NCI-H2081 treated with DMSO at 0.1 percent for 48 hours (cell line): ENCODE measurements at places on chromosomes 5 and 9.
A peak's percentile ranks its signal among the peaks of the same experiment; 100 is the strongest.

- DNase-seq: no peak
These were observed 45.5 kb downstream of the RXRA start for GRCh38 chr9:134371731-134372130.

DNA sequence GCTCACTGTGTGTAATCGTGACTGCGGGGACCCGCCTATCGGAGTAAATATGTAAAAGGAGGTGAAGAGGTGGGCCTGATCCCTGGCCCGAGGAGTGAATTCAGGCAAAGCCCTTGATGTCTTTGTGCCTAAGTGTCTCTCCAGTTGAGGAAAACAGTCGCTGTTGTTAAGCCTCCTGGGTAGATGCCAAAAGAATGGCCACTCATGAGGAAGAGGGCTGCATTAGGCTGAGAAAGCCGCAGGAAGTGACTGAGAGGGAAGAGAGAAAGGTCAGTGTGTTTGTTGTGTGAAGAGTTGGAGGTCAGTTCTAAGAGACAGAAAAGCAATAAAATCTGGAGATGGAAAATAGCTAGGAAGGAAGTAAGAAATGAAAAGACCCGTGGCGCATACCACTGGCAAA lies 35.8 kb upstream of the PIP5K1B start:
- DNase-seq: no peak

DNA sequence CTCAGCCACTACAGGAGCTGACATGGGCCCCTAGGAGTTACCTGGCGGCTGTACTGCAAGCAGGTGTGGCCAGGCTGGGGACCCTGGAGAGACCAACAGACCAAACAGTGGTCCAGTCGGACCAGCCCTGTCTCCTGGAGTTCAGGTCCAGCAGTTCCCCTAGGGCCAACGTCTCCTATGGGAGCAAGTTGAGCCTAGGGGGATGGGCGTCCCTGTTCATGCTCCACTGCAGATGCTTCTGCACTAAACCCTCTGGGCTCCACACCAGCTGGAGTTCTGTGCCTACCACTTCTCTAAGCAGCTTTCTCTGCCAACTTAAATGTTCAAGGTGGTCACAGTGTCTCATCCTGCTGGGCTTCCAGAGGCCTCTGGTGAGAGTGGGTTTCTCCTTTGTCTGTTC lies 20.6 kb upstream of the OMD start:
- no peak for DNase-seq

DNA sequence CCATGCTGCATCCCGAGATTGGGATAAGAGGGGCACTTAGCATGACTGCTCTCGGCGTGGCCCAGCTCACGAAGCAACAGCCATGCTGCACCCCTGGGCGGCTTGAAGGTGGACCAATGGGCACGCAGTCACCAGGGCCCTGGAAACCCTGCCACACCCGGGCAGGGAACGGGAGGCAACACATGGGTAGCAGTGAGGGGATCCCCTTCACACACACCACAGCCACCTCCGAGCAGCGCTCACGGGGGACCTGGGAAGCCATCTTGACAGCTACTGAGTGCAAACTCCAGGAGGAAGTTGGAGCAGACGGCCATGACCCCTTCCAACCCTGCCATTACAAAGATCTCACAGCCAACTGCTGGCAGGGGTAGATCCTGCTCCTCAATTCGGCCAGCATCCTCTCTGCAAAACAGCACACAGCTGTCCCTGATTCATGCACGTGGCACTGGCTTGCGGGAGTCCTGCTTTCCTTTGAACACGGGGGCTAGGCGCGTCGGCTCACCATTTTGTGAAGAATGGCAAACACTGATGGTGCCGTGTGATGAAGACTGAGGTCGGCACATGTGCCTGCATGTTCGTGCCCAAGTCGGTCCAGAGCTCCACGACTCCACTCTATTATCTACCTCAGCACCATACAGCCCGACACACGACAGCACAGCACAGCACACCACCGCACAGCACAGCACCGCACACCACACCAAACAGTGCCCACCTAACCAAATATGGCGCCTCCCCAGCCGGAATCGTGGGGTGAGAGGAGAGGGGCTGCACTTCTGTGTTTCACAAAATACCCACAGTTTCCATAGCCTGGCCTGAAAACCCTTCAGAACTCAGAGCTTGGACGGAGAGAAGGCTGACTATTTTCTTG lies 5.0 kb downstream of the UBAC1 start:
- DNase-seq: no peak

- no peak for DNase-seq
These were observed 40.4 kb upstream of the CRB2 start for GRCh38 chr9:123315635-123316034.

DNA sequence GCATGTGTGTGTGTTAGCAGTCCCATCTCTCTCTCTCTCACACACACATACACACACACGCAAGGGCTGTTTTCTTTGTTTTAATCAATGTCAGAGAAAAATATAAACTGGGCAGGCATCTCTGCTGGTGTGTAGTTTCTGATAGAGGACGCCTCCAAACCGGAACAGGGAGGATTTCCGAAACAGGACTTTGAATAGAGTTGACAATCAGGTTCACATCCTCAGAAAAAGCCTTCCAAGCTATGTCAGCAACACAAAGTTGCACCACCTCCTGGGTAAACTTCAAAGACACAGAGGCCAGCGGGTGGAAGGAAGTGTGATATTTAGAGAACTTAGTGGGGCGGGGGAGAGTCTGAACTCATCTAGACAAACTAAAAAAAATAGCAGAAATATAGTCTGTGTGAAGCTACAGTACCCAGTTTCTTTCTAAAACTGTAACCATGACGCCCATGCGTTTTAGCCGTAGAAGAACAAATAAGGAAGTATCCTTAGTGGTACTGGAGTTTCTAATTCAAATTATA lies 1.2 kb downstream of the ST8SIA4 start:
- no peak for DNase-seq

DNA sequence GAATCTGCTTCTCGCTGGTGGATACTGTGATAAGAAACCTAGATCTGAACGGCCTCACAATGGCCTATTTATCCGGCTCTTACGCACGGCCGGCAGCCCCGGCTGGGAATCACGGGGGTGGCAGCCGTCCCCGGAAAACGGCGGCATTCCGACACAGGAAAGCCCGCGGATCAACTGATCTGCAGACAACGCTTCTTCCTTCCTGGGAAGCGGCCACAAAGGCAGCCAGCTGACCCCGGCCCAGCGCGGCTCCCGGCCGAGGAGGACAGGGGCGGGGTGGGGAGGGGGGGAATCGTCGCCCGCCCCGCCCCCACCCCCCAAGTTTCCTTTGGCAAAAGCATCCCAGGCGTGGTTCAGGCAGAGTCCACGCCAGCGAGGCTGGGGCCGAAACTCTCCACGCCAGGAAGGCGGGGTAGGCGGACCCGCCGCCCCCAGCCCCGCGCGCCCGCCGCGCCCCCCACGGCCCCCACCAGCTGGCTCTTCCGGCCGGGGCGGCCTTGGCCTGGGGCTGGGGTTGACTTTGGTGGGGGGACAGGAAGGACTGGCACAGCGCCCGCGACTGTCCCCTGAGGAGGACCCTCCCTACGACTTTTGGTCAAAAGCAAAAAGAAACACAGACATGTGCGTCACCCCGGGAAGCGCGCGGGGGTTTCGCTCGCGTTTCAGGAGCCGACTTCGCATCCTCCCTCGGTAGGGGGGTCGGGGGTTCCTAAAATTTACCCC lies 247.7 kb upstream of the ANKRD55 start:
- no peak for DNase-seq

GRCh38 chr9:75184471-75184870 lies 96.2 kb downstream of the OSTF1 start:
- DNase-seq: no peak

GRCh38 chr9:131464354-131465000 lies 38.2 kb upstream of the POMT1 start:
- DNase-seq: no peak

DNA sequence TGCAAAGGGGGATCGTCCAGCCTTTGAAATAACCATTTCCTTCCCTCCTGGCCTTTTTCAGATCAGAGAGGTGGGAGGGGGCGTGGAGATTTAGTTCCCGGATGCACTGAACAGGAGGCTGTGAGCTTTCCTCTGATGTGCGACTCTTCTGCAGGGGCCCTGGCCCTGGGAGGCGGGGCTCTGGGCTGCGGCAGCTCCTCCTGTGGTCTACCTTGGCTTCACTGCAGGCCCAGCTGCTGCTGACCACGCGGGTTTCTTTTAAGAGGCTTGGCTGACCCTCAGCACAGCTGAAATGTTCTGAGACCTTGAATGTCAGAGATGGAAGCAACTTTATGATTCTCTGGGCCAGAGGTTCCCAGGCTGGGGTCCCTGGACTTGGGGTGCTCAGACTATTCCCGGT lies 27.0 kb upstream of the COL15A1 start:
- no peak for DNase-seq

DNA sequence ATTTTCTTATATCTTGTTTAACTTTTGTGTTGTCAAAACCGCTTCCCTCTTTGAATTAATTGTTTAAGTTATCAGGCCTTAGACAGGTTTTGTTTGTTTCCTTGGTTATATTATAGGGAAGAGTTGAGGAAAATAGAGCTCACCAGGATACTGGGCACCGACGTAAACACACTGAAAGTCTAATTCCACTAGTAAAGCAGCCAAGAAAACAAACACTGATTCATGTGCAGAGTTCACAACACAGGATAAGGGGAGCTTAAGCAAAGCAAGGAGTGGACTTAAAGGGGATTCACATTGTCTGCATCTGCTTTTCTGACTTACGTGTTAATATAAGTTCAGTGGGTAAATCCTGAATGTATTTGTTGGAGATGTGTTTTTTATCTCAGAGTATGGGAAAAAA lies 139.0 kb upstream of the CDH6 start:
- no peak for DNase-seq

DNA sequence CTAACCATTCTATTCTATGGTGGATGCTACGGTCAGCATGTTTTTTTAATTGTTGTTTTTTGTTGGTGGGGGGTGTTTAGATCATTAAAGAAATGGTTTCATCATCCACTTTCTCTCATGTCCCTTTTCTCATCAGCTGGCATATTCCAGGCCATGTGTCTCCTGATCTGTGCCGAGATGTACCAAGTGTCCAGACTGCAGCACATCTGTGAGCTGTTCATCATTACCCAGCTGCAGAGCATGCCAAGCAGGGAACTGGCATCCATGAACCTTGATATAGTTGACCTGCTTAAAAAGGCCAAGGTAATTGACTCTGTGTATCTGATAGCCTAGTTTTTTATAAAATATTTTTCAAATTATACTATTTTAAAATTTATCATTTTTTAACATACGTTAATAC lies 38.9 kb downstream of the GLRX start:
- DNase-seq: no peak

- no peak for DNase-seq
These were observed 464.3 kb downstream of the GADD45G start for GRCh38 chr9:90069085-90069484.

GRCh38 chr5:88674356-88675167 lies 208.4 kb downstream of the MEF2C start:
- peak; percentile 62 for DNase-seq

DNA sequence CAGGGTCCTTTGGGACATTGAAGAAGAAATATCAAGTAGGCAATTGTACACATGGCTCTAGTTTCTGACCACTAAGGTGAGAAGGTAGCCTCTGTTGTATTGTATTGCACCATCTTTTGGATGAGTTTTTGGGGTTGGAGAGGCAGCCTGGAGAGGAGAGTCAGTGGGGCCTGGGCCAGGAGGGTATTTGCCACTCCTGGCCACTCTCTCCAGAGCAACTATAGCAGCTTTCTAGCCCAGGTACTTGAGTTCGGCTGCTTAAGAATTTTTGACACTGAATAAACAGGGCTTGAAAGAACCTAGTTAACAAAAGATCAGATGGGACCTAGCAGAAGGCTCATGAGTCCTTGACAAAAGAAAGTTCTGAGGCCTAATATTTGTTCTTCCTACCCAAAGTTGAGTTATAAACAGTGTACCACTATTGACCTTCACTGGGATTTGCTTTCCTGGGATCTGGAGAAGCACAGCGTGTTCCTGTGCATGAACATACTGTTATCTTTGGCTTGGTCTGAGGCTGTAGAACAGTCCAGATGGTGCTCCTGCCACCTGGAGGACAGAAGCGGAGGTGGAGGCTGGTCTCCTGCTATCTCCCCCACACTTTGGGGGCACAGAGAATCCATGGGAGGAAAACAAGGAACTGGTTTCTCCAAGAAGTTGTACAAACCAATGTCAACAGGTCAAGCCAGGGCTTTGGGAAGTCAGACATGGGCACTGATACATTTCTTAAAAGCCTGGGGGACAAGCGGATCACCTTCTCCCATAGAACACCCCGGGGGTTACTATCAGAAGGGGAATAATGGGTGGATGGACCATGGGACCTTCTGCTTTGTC lies 110.4 kb upstream of the LIFR start:
- no peak for DNase-seq

- no peak for DNase-seq
These were observed 178.2 kb upstream of the ATP10B start for GRCh38 chr5:161030229-161030628.

GRCh38 chr5:109857405-109858031 lies 167.8 kb downstream of the MAN2A1 start:
- DNase-seq: no peak

DNA sequence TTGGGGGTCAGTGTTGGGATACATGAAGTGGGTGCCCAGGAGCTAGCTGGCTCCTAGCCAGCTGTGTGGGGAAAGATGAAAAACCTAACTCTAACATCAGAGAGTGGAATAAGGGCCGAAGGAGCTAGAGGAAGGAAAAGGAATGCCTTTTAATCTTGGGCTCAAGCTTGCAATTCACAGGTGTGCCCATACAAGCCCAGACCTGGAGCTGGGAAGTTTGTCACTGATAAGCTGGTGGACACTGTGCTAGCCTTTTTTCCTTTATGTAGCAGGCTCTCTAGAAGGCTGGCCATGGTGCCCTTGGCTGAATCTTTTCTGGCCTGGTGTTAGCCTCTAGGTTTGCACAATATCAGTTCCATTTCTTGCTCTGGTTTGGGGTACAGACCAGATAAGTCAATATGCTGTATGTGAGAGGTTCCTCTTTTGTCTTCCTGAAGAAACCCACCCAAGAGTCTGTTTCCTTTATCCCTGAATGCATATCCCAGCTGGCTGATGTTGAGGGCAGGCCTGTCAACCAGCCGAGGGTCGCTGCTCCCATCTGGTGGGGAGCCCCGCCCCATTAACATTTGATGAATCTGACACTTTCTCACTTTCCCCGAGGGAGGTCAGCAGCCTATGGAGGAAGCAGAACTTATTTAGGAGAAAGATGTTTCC lies 92.4 kb upstream of the CXCL14 start:
- DNase-seq: no peak

DNA sequence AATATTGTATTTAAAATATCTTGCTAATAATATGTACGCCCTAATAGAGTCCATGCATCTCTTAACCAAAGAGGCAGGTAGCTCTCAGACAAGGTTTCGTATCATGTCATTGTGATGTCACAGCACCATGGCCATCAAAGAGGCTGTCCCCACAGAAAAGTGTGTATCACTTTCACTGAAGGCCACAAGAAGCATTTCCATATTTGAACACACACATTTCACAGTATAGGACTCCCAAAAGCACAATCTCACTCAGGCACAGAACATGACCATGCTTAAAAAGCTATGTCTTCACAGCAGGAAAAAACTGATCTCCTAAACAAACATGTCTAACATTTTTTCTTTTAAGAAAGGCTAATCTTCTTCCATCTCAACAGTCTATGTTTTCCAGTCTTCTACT lies 133.8 kb downstream of the DENND1A start:
- DNase-seq: no peak

DNA sequence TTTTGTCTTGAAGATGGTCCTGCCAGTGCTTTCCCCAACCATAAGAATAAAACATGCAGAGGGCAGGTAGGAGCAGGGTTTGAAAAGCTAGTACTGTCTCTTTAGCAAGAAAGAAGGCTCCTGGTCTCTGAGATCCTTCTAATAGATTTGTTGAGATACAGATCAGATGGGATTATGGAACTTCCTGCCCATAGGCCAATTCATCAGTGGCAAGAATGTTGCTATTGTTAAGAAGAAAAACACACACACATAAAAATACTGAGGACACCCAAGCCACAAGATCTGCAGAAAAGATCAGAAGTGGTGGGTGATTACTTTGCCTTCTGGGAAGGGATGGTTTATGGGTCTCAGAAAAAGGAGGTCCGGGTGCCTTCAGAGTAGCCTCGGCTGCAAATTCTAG lies 59.8 kb downstream of the TNC start:
- no peak for DNase-seq
